ENCODE measurements at places on chromosomes 16 and 17.

GRCh38 chr17:82244413-82245133 lies 15.7 kb downstream of the SLC16A3 start:
- peak; percentile 46 for DNase-seq

- DNase-seq, result no peak
Measured at GRCh38 chr16:53605356-53605755, 98.3 kb downstream of the RPGRIP1L start.

- no peak for DNase-seq
Measured at GRCh38 chr16:67346341-67346740, 19.7 kb downstream of the LRRC36 start.

DNA sequence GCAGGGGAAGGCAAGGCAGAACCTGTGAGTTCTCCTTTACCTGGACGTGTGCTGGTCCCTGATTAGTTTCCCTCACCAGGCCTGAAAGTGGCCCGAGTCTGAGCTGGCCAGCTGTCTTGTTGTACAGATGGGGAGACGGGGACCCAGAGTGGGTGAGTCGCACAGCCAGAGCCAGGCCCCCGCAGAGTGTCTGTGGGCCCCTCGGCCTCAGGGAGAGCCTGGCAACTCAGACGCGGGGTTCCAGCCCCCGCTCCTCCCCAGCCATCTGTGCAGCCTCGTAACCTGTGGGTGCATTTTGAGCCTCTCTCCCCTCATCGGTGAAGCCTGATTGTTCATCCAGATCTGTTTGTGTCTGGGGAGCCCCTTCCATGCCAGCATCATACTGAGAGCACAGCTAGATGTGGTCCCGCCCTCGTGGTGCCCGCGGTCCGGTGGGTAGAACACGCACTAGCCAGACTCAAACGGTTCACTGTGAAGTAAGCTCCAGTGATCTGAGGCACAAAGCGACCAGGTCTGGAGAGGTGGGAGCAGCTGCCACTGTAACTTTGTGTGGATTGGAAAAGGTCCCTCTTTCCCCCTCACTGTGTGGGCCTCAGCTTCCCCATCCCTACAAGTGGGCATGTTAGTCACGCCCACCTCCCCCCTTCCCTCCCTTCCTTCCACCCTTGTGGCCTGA lies 6.0 kb upstream of the NDRG4 start:
- DNase-seq, result no peak

- no peak for DNase-seq
Measured at GRCh38 chr17:42775534-42776098, 2.4 kb downstream of the VPS25 start.

DNA sequence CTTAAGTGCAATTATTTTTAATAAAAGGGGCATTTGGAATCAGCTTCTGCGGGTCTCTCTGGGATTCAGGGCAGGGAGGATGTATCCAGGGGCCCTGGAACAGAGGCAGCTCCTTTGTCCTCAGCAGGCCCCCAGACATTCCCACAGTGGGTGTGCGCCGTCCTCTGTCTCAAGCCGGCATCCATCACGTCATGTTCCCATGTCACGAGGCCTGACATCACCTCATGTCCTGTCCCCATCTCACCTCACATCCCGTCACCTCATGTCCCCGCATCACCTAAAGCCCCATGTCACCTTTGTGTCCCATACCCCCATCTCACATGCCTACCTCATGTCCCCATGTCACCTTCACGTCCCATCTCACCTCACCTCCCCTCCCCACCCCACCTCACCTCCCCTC lies 18.5 kb downstream of the GAA start:
- DNase-seq, result no peak

- no peak for DNase-seq
Measured at GRCh38 chr17:44872131-44872768, 24.6 kb downstream of the HIGD1B start.

- peak; percentile 72 for DNase-seq
Measured at GRCh38 chr17:48505788-48506187, 25.0 kb downstream of the HOXB1 start.

- DNase-seq, result peak; percentile 74
Measured at GRCh38 chr17:48804936-48805411, 12.1 kb downstream of the TTLL6 start.

- DNase-seq, result no peak
Measured at GRCh38 chr17:37789771-37790541, 45.1 kb upstream of the HNF1B start.

DNA sequence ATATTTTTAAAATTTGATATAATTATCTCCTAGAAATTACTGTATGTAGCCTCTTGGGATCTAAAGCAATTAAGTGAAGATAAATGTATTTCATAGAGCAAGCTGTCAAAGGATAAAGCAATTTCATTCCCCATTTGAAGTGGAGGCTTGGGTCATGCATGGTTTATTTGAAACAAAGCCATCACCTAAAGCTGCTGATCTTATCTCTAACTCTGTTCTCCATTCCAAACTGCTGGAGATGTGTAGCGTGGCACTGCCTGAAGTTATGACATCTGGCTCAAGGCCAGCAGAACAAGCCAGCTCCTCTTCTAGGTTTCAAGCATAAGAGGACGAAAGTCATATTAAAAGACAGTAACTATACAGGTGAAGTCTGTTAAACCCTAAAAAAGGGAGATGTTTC lies 83.9 kb downstream of the HIC1 start:
- DNase-seq, result no peak

GRCh38 chr17:72971226-72971880 lies 121.1 kb downstream of the SLC39A11 start:
- DNase-seq, result no peak

DNA sequence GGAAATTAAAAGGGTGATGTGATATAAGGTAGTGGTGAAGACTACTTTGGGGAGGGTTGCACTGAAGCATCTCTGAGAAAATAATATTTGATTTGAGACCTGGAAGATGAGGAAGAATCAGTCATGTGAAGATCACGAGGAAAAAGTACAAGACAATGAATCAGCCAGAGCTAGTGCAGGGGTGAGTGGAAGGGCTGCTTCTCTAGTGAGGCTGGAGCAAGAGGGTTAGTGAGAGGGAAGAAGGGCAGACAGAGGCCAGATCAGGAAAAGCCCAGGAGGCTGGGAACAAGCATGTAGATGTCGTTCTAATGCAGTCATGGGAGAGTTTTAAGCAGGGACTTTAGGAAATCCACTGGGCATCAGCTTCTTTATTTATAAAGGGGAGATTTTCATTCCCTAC lies 504.2 kb upstream of the SALL1 start:
- DNase-seq, result no peak

DNA sequence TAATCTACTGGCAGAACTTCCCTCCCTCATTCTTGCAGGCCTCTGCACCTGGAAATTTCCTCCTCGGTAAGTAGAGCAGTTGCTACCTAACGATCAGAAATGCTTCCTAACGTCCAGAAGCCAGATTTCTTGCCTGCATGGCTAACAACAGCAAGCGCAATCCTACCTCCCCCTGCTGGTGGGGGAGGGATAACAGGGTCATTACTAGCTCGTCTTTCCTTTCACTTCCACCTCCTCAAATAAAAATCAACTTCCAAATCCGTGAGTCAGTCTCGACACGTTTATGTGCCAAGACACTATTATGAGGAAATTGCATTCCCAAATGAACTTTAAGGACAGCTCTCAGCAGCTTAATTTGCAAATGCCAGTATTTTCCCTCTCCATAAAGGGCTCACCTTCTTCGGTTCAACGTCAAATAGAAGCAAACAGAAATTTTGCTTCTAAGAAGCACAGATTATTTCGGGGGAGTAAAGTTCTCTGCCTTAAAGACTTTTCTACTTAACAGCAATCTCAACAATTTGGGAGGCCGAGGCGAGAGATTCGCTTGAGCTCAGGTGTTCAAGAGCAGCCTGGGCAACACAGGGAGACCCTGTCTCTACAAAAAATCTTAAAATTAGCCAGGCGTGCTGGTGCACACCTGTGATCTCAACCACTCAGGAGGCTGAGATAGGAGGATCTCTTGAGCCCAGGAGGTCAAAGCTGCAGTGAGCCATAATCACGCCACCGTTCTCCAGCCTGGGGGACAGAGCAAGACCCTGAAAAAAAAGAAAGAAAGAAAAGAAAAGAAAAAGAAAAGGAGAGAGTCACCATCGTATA lies 188.6 kb upstream of the PSMD7 start:
- DNase-seq, result peak; percentile 43

GRCh38 chr16:27374804-27375425 lies 27.1 kb upstream of the IL21R start:
- peak; percentile 45 for DNase-seq

GRCh38 chr17:28540231-28540630 lies 12.2 kb downstream of the UNC119 start:
- DNase-seq, result no peak

GRCh38 chr17:34357398-34357797 lies 1.1 kb downstream of the CCL13 start:
- no peak for DNase-seq

DNA sequence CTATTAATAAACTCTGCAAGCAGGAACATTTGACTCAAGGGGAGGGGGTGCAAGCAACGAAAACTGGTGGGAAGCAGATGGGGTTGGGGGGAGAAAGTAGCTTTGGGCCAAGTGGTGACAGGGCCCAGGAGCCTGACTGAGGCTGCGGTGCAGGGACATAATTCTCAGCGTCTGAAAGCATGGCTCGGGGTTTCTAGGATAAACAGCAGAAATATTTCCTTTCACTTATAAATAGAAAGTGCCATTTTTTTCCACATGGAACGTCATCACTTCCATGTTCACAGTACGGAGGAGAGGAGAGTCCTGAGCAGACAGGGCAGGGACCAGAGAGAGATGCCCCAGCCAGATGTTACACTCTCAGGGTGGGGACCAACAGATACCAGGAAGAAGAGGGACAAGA lies 197.1 kb downstream of the ZFHX3 start:
- DNase-seq, result no peak

- no peak for DNase-seq
Measured at GRCh38 chr16:85238233-85238647, 126.0 kb upstream of the CIBAR2 start.

- DNase-seq, result no peak
Measured at GRCh38 chr17:72429066-72429638, 308.3 kb downstream of the SOX9 start.

DNA sequence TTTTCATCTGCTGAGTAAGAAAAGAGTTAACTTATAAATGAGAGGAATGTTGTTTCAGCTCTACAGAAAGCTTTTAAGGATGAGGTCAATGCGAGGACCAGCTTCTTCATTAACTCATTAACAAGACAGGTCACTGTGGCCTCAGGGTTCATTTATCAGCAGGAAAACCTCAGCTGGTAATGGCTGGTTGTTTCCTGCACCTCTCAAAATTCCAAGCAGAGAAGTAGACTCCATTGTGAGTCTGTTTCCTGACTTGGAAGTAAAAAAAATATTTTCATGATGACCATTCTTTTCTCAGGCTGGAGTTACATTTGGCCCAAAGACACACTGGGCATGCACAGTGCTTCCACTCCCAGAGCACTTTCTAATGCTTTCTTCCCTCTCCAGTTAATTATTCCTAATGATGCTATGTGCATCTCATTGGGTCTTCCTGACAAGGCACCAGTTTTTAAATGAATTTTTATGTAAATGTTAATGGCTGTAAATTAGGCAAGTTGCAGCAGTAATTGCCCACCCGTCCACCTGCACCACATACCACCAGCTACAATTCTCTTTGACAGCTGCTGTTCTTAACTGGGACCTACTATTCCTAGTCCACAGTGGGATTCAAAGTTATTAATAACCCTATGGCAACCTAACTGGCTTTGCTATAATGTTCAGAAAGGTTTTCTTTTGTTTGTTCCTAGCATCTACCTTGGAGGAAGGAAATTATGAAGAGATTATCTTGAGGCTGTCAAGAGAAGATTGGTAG lies 89.5 kb upstream of the BCAR1 start:
- DNase-seq, result no peak

DNA sequence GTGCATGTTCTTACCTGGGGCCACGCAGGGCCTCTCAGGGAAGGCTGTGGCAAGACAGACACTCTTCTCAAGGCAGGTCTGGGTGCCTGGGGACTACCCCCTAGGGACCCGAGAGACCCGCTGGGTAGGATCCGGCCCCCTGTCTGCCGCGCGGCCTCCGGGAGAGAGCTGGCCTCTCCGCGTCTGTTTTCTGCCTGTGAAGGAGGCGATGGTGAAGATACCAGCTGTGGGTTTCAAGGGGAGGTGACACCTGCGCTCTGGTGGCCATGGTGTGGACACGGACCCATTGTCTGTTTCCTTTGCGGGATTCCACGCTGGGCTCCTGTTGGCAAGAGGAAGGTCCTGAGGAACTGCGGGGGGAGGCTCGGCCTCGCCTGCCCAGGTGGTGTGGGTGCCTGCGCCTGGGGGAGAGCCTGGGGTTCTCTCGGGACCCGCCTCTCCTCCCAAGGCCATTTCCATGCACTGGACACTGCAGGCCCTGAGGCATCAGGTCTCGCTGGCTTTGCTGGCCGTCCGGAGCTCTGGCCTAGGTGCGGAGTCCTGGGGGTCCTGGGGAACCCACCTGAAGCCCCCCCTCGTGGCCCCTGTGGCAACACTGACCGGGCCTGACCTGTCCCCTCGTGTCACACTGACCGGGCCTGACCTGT lies 12.2 kb upstream of the METRNL start:
- no peak for DNase-seq

DNA sequence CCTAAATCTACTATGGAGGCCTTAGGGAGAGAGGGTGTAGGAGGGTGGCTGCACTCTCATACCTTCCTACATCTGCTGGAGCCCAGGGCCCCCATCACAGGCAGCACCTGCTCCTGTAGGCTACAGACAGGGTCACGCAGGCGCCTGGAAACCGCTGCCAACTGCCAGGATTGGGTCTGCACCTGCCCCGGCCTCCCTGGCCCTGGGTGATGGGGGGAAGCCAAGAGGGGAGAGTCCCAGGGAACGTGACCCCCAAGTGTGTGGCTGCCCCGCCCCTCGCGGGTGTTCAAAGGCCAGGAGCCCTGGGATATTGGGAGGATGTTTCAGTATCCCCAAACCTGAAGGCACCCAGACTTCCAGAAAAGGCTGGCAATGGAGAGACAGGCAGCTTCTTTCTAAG lies 5.6 kb upstream of the TEX19 start:
- DNase-seq, result no peak

- DNase-seq, result no peak
Measured at GRCh38 chr16:69204172-69204571, 17.2 kb downstream of the SNTB2 start.

DNA sequence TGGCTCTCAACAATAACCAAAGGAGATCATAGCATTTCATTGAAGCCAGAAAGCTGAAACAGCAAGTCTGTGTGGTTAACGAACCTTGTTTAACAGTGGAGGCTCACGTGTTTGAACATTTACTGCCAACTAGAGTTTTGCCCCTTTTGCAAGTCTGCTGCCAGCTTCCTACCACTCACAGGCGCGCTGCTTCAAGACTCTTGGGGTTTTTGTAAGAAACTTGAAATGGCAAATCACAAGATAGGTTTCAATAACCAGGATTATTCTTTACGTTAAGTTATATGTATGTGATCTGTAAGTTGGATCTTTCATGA lies 1.2 kb downstream of the SNTB2 start:
- DNase-seq, result peak; percentile 44
